ENCODE measurements at places on chromosomes 6 and 20. TPM values are rescaled to one million over a fixed set of nuclear protein-coding genes. Genes with fewer than 3 reads are reported as not detected.

The PTK6 gene
- under 0.01 TPM for total RNA-seq

The LPA gene
- total RNA-seq: not detected

The EPPIN gene
- not detected for total RNA-seq

The CGA gene
- total RNA-seq: not detected

The BANF2 gene
- not detected for total RNA-seq

The RANBP9 gene
- 22.3 TPM for total RNA-seq

The BHLHE23 gene
- total RNA-seq: not detected

The DSP gene
- total RNA-seq: 87.0 TPM

The ULBP3 gene
- total RNA-seq: 5.0 TPM

The ATP6V1G2 gene
- total RNA-seq: 0.17 TPM

The EYS gene
- not detected for total RNA-seq

The TUBB2B gene
- total RNA-seq: 1.6 TPM

The KIAA1755 gene
- 0.22 TPM for total RNA-seq

The PPIL6 gene
- 0.43 TPM for total RNA-seq

The MAP7 gene
- total RNA-seq: 0.60 TPM

The SMOC2 gene
- not detected for total RNA-seq

The TUBB gene
- 208 TPM for total RNA-seq

The HLA-G gene
- not detected for total RNA-seq

The IL17A gene
- not detected for total RNA-seq

The TCF15 gene
- total RNA-seq: 1.1 TPM

The RAD21L1 gene
- not detected for total RNA-seq

The ZBTB9 gene
- 4.6 TPM for total RNA-seq

The DLK2 gene
- total RNA-seq: 0.33 TPM

The FLRT3 gene
- 0.33 TPM for total RNA-seq

The SLC22A2 gene
- total RNA-seq: not detected

The C20orf96 gene
- 2.2 TPM for total RNA-seq

The PDYN gene
- total RNA-seq: not detected

The TCP11 gene
- not detected for total RNA-seq

The C6orf132 gene
- total RNA-seq: under 0.01 TPM

The PEDS1 gene
- 9.2 TPM for total RNA-seq

The MMP24OS gene
- 4.9 TPM for total RNA-seq

The DEFB132 gene
- total RNA-seq: not detected

The RIN2 gene
- 55.9 TPM for total RNA-seq

The SLC4A11 gene
- total RNA-seq: 7.8 TPM

The SIRPD gene
- total RNA-seq: not detected

The COL9A1 gene
- total RNA-seq: not detected
